AML-193 (cell line): ENCODE measurements at places on chromosomes 7 and 10.

- DNase-seq: no peak
Observed at GRCh38 chr10:127907411-127908105, 655 bp downstream of the PTPRE start.

- no peak for DNase-seq
Observed at GRCh38 chr10:43682956-43683355, 34.3 kb upstream of the ZNF32 start.

- no peak for DNase-seq
Observed at GRCh38 chr10:5508786-5509185, 9.4 kb upstream of the CALML5 start.

GRCh38 chr10:17025444-17026295, 103.9 kb downstream of the CUBN start:
- DNase-seq: no peak
